ENCODE measurements at places on chromosomes 1 and 21.

DNA sequence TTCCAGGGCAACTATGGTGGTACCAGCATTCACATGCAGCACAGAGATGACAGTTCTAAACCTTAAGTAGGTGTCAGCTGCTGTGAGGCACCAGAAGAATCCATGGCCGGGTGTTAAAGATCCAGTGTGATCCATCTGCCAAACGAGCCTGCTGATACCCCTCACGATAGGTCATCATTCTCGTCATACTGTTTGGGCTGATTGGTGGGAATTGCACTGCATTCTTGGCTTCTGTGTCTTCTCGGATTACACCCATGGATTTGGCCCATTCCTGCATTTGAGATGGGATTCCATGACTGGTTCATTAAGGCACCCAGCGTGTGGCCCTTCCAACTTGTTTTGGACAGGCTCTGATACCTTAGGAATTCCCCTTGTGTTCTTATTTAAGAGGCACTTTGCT lies 55.2 kb downstream of the ST6GALNAC3 start:
- DNase-seq: no peak

- DNase-seq: no peak
Measured at GRCh38 chr1:56963667-56964066, 2.1 kb downstream of the C8B start.

- DNase-seq: no peak
Measured at GRCh38 chr1:111182052-111182451, 18.4 kb downstream of the DENND2D start.

GRCh38 chr1:235873045-235873444 lies 6.3 kb upstream of the LYST start:
- DNase-seq: no peak

DNA sequence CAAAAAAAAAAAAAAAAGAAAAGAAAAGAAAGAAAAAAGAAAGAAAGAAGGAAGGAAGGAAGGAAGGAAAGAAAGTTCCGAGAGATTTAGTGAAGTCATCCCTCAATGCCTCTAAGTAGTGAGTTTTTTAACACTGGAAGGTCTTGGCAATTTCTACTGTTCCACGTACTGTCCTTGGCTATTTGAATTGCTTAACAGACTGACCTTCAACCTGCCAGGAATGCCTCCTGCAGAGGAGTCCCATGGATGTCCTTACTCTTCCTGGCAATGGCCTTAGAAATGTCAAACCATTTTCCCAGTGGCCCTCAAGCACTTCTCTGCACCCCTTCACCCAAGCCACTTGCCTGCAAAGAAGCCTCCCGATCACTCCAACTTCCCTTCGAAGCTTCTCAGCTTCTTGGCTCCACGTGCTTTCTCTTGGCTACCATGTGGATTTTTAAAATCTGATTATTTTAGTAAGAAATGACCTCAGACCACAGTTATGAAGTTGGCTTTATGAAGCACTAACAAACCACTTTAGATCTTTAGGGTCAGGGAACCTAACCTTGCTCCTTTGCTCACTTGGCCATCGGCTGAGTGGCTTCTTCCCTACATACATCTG lies 43.7 kb upstream of the ABCG1 start:
- no peak for DNase-seq

DNA sequence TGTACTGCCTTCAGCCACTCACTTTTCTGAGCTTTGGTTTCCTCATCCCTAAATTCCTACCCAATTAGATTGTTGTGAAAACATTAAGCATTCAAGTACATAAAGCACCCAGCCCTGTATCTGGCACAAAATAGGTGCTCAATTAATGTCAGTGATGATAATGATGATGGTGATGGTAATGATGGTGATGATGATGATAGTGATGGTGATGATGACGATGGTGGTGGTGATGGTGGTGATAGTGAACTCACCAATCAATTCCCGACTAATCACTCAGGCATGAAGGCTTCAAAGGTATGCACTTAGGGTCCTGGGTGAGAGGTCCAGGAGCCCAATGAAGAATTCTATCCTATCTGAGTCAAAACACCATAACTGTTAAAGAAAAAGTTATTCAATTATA lies 383.5 kb downstream of the MATN1 start:
- no peak for DNase-seq

DNA sequence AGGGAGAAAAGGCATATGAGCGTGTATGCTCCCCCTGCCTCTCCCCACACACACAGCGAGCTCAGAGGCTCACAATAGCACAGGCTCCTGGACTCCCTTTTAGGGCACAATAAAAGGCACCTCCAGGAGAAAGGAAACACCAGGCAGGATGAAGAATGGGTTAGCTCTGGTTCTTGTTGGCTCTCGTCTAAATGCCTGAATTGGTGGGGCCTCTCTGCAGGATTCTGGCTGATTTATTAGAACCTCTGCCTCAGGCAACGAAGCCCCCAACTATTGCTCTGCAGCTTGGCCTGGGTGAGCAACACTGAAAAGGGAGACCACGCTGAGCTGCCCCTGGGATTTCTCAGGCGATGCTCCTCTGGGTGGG lies 590.9 kb upstream of the PLXNA2 start:
- DNase-seq: no peak

DNA sequence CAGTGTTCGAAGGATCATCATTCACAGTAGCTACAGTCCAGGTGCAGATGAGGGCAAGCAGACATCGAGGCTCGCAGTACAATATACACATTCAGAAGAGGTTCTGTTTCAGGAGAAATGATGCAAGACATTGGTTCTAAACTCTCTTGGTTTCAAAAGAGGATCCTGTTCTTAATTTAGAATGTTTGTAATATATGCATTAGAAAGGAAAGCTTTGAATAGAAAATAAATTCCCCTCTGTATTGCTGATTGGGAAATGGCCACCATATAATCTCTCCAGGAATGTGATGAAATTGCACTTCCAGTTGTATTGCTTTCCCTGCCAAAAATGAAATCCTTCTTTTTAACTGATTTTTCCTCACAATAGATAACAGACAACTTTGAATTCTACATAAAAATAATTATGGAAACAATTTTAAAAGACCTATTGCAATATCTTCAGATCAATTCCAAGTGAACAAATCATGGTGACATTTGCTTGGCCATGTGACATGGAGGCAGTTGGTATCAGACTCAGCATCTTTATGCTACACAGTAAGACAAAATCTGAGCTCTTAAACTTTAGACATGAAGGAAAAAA lies 27.6 kb upstream of the SIPA1L2 start:
- DNase-seq: no peak

- DNase-seq: no peak
Measured at GRCh38 chr1:19981507-19982312, 2.3 kb upstream of the PLA2G2A start.

DNA sequence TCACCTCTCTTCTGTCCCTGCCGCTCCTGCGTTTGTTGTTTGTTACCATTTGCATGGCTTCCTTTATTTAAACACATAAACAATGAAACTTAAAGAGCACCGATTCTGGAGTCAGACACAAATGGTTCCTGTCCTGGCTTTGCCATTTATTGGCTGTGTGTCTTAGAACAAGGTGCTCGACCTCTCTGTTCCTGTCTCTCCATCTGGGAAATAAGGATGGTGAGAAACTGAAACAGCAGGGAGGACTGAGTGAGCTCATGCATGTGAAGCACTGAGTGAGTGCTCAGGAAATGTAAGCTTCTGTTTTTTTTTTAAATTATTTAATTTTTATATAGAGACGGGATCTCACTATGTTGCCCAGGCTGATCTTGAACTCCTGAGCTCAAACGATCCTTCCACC lies 148.2 kb upstream of the WNT4 start:
- DNase-seq: no peak

DNA sequence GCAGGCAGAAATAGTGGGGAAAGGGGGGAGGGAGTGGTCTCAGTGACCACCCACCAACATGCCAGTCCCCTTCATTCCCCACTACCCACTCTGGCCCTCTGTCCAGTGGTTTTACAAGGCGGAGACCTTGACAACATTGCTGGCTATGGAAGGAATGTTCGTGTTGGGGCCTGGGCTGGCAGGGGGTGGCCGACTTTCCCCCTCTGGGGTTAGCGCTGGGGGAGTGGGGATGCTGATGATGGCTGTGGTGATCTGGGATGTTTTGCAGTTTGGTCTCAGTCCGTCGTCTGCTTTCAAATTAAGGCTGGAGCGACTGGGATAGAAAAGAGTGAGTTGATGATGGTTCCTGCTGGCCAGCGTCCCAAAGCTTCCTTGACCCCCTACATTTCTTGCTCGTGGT lies 20.3 kb downstream of the DDX20 start:
- no peak for DNase-seq

GRCh38 chr1:53284224-53285020 lies 43.4 kb downstream of the LRP8 start:
- DNase-seq: no peak

GRCh38 chr1:151710187-151710840 lies 6.3 kb downstream of the CELF3 start:
- no peak for DNase-seq

Measured in AG09319 (cell line).